Suprapubic skin (tissue), 4 donors: ENCODE measurements at places on chromosomes 3 and 15.

DNA sequence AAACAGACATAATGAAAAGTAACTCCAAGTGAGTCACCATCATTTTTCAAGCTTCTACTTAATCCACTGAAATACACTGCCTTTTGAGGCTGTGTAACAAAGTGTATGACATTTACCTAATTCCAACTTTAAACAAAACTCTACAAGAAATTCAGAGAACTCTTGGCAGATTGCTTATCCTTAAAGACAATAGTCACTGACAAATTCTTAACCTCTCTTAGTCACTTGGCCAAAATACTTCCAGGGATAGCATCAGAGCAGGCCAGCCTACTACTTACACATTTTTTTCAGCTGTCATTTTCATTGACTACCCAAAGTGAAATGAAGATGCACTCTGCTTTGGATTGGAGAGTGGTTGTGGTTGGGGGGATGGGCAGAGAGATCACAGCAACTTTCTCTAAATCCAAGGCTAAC lies 3.6 kb downstream of the WWTR1 start:
- no peaks in the 10 kb centered on the region for H3K27me3 ChIP-seq
- DNase-seq, result no peak
- peak overlapping the region; percentile 76 for H3K4me3 ChIP-seq
- no peak overlapping the region for H3K27ac ChIP-seq

GRCh38 chr3:108293858-108294257 lies 2.5 kb upstream of the HHLA2 start:
- H3K36me3 ChIP-seq, result no peaks in the 10 kb centered on the region
- H3K27me3 ChIP-seq, result no peaks in the 10 kb centered on the region
- no peak for DNase-seq

GRCh38 chr3:8156831-8157230 lies 344.8 kb upstream of the LMCD1 start:
- H3K4me1 ChIP-seq, result no peaks in the 10 kb centered on the region
- H3K27ac ChIP-seq, result no peak overlapping the region
- no peak overlapping the region for H3K4me3 ChIP-seq
- DNase-seq, result no peak
- H3K36me3 ChIP-seq, result no peaks in the 10 kb centered on the region

DNA sequence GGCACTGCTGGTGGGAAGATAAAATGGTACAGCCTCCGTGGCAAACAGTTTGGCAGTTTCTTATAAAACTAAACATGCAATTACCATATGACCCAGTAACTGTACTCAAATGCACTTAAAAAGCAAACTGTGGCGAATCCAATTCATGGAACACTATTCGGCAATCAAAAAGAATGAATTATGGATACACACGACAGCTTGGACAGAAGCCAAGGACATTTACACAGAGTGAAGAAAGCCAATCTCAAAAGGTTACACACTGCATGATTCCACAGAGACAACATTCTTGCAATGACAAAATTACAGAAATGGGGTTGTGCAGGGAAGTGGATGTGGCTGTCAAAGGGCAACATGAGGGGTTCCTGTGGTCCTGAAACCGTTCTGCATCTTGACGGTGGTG lies 122.1 kb upstream of the IQSEC1 start:
- H3K36me3 ChIP-seq, result no peaks in the 10 kb centered on the region
- H3K27ac ChIP-seq, result no peak overlapping the region
- DNase-seq, result no peak
- H3K4me1 ChIP-seq, result no peaks in the 10 kb centered on the region
- no peak overlapping the region for H3K4me3 ChIP-seq
- H3K27me3 ChIP-seq, result peaks cover 31% of the 10 kb centered on the region

- no peak overlapping the region for H3K4me3 ChIP-seq
- H3K27me3 ChIP-seq, result no peaks in the 10 kb centered on the region
- DNase-seq, result no peak
- no peaks in the 10 kb centered on the region for H3K4me1 ChIP-seq
- H3K36me3 ChIP-seq, result no peaks in the 10 kb centered on the region
- H3K27ac ChIP-seq, result no peak overlapping the region
Observed at GRCh38 chr3:152054315-152054714, 180.9 kb downstream of the SUCNR1 start.

- no peak overlapping the region for H3K4me3 ChIP-seq
- peaks cover 6% of the 10 kb centered on the region for H3K4me1 ChIP-seq
- H3K36me3 ChIP-seq, result no peaks in the 10 kb centered on the region
- no peak for DNase-seq
Observed at GRCh38 chr15:50146632-50147031, 27.6 kb upstream of the ATP8B4 start.

DNA sequence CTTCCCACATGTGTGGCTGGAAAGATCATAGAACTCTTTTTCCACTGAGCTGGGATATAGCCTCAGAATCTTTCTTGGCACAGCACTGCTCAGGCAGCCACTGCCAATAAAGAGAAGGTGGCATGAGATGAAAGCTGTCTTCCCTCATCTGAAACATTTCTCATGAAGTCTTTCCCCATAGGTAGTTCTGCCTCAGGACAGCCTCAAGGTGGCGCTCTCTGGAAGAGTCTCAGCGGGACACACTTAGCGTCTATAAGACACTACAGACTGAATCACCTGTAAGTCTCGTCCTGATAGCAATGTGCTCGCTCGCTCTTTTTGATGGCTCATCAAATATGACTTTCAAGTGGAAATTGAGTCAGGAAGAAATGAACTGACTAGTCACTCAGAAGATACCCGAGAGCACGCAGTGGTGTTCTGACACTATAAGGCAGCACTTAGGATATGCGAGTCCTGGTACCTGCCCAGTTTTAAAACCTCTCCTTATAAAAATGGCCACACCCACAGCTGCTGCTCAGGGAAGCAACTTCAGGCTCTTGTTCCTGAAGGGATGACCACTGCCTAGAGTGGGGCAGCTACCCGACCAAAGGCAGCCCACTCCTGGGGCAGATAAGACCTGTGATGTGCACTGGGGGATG lies 269.5 kb downstream of the SUCLG2 start:
- H3K27me3 ChIP-seq, result no peaks in the 10 kb centered on the region
- H3K27ac ChIP-seq, result no peak overlapping the region
- no peaks in the 10 kb centered on the region for H3K4me1 ChIP-seq
- no peak for DNase-seq
- peaks cover 2% of the 10 kb centered on the region for H3K36me3 ChIP-seq
- no peak overlapping the region for H3K4me3 ChIP-seq

DNA sequence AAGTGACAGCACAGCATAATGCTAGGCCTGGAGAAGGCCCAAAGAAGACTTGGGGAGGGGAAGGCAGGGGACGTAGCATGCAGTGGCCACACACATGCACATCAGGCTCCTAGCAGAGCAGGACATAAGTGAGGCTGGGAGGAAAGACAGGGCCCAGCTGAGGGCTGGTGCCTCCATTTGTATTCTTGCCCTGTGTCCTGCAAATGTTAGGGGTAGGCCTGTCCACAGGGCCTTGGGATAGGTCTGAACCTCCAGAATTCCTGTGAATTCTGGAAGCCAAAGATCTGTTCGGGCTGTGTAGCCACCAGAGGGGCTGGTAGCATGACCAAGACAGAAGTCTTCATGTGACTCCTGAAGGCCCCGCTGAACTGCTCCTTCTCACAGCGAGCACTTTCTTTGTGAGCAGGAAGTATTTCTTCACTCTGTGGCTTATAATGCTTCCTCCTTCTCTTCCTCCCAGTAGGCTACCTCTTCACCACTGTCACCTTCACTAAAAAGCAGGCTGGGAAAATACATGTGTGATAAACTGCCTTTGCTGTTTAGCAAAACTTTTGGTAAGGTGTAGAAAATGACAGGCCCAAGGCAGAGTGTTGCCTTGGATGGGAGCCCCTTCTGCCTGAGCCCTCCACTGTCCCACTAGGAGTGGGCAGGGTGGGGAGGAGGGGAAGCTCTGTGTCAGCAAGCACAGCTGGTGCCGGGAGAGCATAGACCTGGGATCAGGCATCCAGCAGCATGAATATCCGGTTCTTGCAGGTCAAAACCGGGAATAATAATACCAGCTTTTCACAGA lies 8.4 kb downstream of the CERS3 start:
- H3K4me1 ChIP-seq, result peaks cover 18% of the 10 kb centered on the region
- DNase-seq, result no peak
- peaks cover 8% of the 10 kb centered on the region for H3K36me3 ChIP-seq

GRCh38 chr3:111715911-111716523 lies 120.9 kb upstream of the ZBED2 start:
- H3K27me3 ChIP-seq, result no peaks in the 10 kb centered on the region
- peaks cover 7% of the 10 kb centered on the region for H3K4me1 ChIP-seq
- no peak overlapping the region for H3K4me3 ChIP-seq
- no peak for DNase-seq
- H3K27ac ChIP-seq, result no peak overlapping the region
- H3K36me3 ChIP-seq, result no peaks in the 10 kb centered on the region

GRCh38 chr3:15542614-15543013 lies 21.1 kb upstream of the COLQ start:
- H3K4me3 ChIP-seq, result no peak overlapping the region
- H3K27me3 ChIP-seq, result no peaks in the 10 kb centered on the region
- no peaks in the 10 kb centered on the region for H3K36me3 ChIP-seq

GRCh38 chr15:64928626-64929220 lies 17.0 kb downstream of the ANKDD1A start:
- no peak overlapping the region for H3K4me3 ChIP-seq
- no peak for DNase-seq
- H3K27me3 ChIP-seq, result no peaks in the 10 kb centered on the region
- H3K27ac ChIP-seq, result no peak overlapping the region
- H3K4me1 ChIP-seq, result no peaks in the 10 kb centered on the region
- peaks cover 5% of the 10 kb centered on the region for H3K36me3 ChIP-seq

DNA sequence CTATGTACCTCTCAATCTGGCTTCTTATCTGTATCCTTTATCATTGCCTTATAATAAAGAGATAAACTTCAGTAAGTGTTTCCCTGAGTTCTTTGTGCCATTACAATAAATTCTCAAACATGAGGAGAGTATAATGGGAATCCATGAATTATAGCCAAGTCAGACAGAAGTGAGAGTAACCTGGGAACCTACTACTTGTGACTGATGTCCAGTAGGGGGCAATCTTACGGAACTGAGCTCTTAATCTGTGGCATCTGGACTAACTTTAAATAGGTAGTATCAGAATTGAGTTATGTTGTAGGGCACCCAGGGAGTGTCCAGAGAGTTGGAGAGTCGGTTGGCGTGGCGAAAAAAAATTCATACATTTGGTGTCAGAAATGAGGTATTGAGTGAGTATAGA lies 542.6 kb downstream of the ZBBX start:
- no peak for DNase-seq
- no peaks in the 10 kb centered on the region for H3K27me3 ChIP-seq
- H3K36me3 ChIP-seq, result no peaks in the 10 kb centered on the region

GRCh38 chr15:34782901-34783300 lies 12.4 kb downstream of the ACTC1 start:
- no peak overlapping the region for H3K27ac ChIP-seq
- H3K36me3 ChIP-seq, result no peaks in the 10 kb centered on the region
- DNase-seq, result no peak
- H3K4me3 ChIP-seq, result no peak overlapping the region

GRCh38 chr3:178182337-178182779 lies 353.9 kb upstream of the KCNMB2 start:
- H3K4me3 ChIP-seq, result no peak overlapping the region
- H3K4me1 ChIP-seq, result no peaks in the 10 kb centered on the region
- H3K27me3 ChIP-seq, result no peaks in the 10 kb centered on the region
- DNase-seq, result no peak
- H3K36me3 ChIP-seq, result no peaks in the 10 kb centered on the region

DNA sequence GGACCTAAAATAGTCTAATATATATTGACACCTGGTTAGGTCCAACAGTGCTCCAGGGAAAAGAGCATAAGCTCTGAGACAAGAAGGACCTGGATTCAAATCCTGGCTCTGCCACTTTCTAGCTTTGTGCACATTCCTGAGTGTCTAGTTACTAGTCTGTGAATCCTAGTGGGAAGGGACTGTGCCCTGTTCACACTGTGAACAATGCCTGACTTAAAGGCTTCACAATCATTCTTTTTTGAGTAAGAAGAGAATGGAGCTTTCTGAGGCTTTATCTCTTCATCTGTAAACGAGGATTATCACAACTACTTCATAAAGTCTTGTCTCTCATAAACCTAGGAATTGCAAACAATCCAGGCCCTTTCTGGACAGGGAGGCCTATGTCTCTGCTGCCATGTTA lies 235.9 kb downstream of the SOX2 start:
- no peak overlapping the region for H3K27ac ChIP-seq
- no peaks in the 10 kb centered on the region for H3K4me1 ChIP-seq
- no peak for DNase-seq
- H3K4me3 ChIP-seq, result no peak overlapping the region
- no peaks in the 10 kb centered on the region for H3K27me3 ChIP-seq
- no peaks in the 10 kb centered on the region for H3K36me3 ChIP-seq

DNA sequence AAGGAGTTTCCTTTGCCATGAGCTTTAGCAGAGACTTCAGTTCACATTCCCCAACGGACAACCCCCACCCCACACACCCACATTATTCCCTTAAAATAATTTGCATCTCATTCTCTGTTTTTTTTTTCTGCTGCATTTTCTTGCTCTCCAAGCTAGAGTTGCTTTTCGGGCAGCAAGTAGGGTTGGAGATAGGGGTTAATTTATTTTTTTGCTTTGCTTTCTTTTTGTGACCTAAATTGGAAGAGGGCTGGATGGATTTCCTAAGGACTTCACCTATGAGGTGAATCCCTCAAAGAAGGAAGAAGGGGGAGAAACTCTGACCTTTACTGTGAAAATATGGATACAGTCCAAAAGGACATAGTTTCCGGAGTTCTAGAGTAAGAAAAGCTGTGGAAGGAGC lies 6.6 kb downstream of the SOX2 start:
- no peak for DNase-seq
- H3K27me3 ChIP-seq, result peaks cover 100% of the 10 kb centered on the region
- H3K4me3 ChIP-seq, result no peak overlapping the region
- H3K36me3 ChIP-seq, result no peaks in the 10 kb centered on the region
- H3K27ac ChIP-seq, result no peak overlapping the region

DNA sequence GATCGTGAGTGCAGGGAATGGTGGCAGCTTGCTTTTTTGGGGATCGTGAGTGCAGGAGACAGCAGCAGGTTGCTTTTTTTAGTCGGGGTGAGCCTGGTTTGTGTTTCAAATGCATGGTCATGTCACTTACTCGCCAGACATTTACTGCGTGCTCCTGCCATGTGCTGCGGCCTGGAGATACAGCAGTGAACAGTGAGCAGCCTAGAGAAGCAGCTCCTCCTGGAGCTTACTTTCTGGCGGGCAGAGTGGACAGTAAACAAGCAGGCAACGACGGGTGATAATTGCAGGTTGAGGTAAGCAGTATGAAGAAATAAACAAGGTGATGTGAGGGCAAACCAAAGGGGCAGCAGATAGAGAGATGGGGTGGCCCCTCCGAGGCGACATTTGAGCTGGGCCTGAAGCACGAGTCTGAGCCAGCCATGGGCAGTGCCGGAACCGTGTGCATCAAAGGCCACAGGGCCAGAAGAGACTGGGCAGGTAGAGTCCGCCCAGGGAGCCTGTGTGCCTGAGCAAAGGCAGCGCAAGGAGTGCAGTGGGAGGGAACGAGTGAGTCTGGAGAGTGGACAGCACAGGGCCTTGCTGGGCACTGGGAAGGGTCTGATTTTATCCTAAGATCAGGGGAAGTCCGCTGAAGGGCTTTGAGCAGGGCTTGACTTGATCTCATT lies 57.3 kb upstream of the RASA2 start:
- no peak overlapping the region for H3K27ac ChIP-seq
- H3K36me3 ChIP-seq, result peaks cover 18% of the 10 kb centered on the region
- DNase-seq, result no peak
- no peaks in the 10 kb centered on the region for H3K27me3 ChIP-seq
- no peak overlapping the region for H3K4me3 ChIP-seq
